ENCODE measurements at places on chromosomes 6 and 20.

DNA sequence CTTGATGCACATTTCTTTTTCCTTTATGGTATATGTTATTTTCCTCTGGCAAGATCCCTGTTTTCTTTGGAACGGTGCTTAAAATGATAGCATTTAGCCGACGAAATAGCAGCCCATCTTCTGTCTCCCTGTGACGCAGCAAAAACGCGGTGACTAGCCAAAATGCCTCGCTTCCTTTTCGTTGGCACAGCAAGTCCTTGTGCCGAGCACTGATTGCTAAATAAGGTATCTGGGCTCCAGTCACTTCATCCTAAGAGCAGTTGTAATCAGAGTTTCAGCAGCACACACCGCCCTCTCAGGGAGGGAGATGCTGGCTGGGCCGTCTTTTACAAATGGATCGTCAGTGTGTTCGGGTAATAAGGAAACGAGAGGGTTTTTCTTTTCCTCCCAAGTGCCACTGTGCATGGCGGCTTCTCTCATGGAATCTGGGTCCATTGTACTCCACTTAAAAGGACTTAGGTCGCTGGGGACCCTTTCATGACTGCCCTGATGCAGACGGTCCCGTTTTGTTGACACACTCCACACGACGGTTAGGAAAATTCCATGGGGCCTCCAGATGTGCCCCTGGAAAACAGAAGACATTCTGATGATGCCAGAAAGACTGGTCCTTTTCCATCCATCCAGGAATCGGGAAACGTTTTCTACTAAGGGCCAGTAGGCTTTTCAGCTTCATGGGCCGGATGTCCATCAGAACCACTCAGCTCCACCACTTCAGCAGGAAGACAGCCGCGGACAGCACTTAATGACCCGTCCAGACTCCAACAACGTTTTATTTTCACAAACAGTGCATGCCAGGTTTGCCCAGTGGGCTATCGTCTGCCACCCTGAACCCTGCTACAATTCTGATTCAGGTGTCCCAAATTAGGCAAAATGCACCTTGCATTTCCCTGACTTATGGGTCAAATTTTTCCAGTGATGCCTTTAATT lies 185.5 kb downstream of the CDH4 start:
- no peak for DNase-seq

GRCh38 chr6:127190552-127190951 lies 72.1 kb downstream of the RSPO3 start:
- peak; percentile 20 for DNase-seq

GRCh38 chr20:36541768-36542488 lies 609 bp downstream of the MYL9 start:
- peak; percentile 47 for DNase-seq

DNA sequence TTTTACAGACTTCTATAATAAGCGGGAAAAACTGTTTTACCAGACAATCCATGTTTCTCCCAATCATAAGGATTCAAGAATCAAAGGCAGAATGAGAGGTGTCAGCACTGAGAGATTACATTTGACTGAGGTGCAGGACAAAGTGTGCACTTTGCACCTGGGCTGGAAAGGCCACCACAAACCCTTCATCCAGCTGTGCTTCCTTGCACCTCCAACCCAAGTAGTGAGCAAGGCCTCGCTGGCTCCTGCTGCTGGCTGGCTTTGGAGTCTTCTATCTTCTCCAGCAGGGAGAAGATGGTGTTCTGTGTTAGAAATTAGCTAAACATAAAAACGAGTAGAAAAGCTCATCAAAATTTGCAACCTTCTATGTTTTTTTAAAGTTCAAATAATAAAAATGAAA lies 77.7 kb downstream of the CHD6 start:
- no peak for DNase-seq

DNA sequence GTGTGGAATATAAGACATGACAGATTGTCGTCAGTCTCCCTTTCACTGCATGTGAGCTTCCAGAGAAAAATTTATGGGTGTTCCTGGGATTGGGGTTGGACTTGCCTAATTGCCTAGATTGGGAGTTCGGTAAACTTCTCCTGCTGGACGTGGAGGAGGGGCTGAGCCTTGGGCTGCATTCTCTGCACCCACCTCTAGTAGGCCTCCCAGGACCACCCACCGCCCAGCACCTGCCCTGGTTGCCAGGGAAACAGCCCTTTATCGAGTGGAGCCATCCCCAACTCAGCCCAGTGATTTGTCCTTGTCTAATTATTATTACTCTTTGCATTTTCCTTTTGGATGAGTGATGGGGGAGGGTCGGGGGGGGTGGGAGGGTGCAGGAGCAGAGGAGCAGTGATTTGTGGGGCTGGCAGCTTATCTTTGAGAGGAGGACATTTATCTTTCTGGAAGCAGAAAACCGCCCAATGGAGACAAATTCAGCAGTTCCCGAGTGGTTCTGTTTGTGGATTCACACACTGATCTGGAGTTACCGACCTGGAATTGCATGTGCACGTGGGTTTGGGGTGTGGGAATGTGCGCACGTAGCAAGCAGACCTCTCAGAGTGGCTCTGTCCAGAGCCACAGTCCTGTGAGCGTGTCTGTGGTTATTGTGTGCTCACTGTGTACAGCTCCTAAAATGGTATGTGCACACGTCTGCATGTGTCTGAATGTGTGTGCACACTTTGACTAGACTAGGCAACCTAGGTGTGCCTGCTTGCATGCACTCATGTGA lies 104.5 kb downstream of the DHX35 start:
- DNase-seq, result no peak
